T follicular helper cell (primary cell): ENCODE measurements at places on chromosomes 12 and 14.

DNA sequence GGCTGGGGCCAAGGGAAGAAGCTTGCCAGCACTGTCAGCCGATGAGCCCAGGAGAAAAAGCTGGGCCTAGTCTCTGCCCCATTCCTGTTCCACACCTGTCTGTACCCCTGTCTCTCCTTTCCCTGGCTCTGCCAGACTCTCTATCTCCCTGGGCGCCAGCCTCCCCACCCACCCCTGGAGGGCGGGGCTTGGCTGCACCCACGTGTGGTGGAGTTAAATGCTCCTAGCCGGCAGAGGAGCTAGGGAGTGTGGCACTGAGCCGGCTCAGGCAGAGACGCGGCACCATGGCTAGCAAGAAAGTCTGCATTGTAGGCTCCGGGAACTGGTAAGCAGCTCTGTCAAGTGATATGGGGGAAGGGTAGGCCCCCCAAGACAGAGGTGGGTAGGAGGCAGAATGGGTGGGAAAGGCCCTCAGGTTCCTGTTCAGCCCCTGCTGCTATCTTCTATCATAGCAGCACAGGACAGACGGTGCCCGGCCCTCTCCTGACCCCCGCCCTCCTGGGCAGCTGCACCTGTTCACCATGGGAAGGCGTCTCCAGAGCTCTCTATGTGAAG, at the start of gene GPD1:
Gene GPD1, plus strand, starts transcription at position 242 of the 555 bp plus-strand sequence. Its CDS starts 43 bp downstream, at position 285.
- no peak for DNase-seq

DNA sequence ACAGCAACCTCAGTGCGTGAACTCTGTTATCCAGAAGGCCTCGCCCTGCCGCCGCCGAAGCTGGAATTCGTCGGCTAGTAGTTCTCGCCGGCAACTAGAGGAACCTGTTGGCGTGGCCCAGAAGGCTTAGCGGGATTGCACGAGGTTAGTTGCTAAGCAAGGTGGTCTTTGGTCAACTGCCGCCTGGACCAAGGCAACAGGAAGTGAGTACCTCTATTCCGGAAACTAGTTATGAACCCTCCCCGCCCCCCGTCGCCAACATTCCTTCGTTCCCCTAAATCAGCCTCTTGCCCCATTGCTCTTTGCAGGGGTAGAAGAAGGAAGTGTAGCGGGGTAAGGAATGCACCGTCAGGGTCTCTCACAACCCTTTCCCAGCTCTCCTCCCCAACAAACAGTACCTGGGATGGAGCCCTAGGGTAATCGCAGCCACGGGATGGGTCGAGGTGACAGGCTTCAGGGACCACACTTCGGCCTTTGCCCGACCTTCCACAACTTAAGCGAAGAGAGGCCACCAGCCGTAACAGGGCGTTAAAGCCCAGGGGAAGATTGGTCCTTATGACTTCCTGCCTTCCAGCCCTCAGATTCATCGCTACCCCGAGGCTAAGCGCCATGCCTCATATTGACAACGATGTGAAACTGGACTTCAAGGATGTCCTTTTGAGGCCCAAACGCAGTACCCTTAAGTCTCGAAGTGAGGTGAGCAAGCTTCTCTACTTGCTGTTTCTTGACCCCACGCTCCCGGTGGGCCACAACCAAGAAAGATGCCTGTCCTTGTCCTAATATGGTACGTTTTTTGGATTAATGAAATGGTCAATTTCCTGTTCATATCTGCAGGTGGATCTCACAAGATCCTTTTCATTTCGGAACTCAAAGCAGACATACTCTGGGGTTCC, at the start of gene GMPR2:
Gene GMPR2, plus strand, starts transcription at position 285 of the 893 bp plus-strand sequence. Its CDS starts 325 bp downstream, at position 610.
- DNase-seq: no peak

DNA sequence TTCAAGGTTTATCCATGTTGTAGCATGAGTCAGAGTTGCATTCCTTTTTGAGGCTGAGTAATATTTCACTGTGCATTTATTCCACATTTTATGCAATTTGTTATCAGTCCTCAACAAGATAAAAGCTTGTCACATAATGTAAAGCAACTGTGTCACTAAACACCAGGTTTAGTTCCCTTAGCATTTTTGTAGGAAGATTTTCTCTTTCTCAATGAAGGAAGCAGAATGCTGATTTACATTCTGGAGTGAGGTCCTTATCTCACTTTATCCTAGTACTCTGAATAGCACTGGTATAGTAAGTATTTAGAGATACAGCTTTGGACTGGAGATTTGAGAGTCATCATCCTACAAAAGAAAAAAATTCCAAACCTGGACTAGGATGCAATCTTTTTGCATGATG, 9.8 kb upstream of the EXD2 start:
- no peak for DNase-seq

DNA sequence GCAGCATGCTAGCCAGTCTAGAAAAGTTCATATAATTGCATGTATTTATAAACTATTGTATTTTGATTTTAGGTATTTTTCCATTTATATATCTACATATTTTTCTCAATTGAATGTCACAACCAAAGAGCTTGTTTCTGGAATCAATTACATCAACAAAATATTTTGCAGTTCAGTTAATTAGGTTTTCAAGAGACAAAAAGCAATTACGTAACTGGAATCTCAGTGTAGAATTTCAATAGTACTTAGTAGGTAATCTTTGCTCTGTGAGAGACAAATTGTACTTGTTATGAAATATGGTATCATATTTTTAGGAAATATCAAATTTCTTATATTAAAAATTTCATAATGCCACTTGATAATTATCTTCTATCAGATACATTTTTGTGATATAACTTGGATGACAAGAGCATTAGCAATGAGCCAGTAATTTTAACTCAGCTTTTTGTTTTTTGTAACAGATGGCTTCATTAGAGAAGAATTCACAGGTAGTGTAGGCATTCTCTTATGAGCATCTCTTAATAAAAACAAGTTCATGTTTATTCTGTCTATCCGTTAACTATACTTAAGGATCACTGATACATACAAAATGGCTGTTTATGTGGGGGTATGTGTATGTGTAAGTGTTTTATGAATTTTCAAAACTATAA, 774.7 kb downstream of the C12orf50 start:
- no peak for DNase-seq

DNA sequence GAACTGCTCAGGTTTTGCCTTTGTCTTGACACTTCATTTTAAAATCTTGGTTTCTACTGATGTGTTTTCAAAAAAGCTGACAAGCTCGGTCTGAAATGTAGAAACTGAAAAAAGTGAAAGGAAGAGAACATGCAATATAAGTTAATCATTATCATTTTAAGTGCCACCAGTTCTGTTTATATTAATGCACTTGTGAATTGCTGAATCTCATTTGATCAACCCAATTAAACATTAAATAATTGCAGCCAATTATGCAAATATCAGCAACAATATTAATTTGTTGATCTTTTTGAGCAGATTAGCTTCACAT, 133.8 kb downstream of the BCAT1 start:
- DNase-seq: no peak
